ENCODE measurements at places on chromosomes 6 and 20.

DNA sequence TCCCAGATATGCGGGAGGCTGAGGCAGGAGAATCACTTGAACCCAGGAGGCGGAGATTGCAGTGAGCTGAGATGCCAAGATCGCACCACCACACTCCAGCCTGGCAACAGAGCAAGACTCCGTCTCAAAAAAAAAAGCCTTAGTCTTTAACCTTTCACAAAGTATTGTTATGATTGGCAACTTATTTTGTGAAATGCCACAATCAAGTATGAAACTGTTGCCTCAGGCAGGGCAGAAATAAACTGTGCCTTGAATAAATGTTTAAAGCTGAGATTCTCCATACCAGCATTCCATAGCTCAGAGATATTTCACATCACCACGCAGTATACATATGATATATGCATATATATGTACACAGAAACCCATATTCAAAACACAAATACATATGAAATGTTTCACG, 120.1 kb upstream of the CCDC28A start:
- DNase-seq, result no peak

GRCh38 chr6:79862711-79863110, 84.6 kb downstream of the ELOVL4 start:
- DNase-seq, result no peak

DNA sequence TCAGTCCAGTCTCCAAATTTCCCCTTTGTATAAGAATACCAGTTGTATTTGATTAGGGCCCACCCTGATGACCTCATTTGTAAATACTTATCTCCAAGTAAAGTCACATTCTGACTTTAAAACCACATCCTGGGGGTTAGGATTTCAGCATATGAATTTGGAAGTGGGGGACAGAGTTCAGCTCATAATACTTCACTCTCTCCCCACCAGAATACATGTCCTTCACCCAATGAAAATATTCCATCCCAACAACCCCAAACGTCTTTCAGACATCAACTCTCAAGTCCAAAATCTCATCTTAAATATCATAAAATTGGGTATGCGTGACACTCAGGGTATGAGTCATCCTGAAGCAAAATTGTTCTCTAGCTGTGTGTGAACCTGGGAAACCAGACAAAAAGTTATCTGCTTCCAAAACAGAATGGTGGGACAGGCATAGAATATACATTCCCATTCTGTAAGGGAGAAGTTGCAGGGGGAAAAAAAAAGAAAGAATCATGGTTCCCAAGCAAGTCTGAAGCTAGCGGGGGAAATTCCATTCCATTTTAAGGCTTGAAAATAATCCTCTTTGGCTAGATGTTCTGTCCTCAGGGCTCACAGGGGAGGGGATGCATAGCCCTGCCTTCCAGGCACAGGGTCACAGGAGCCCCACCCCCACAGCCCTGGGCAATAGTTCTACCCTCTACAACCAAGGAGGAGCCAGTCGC, 113.9 kb downstream of the ADAT2 start:
- DNase-seq, result no peak

- DNase-seq, result no peak
Measured at GRCh38 chr6:41163419-41163717, 452 bp upstream of the TREM2 start.

- no peak for DNase-seq
Measured at GRCh38 chr20:54188132-54188849, 14.5 kb upstream of the CYP24A1 start.

GRCh38 chr20:49661560-49662329, 51.9 kb downstream of the B4GALT5 start:
- no peak for DNase-seq

DNA sequence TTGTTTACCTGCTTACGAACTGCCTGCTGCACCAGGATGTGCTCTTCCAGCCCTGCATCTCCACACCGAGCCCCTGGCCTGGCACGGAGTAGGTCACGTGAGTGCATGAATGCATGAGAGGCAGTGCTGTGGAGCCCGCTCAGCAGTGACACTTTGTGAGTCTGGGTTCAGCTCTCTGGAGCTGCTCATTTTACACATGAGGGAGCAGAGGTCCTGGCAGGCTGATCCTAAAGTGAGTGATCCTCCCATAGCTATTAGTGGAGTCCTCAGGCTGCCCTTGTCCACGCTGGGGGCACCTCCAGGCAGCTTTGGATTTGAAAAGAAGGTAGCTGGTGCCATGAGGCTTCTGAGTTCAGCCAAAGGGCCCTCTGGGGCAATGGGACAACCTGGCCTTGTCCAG, 64.2 kb downstream of the EDN3 start:
- DNase-seq, result no peak

GRCh38 chr20:49762940-49763766, 49.5 kb upstream of the B4GALT5 start:
- no peak for DNase-seq

All from CD8-positive, alpha-beta T cell (primary cell).